A549 treated with AZD2906 at 1 μM for 4 hours (cell line): ENCODE measurements at places on chromosomes 1 and 21. TPM values are rescaled to one million over a fixed set of nuclear protein-coding genes. Genes with fewer than 3 reads are reported as not detected.

Gene RAB25
- 0.21 TPM in 1 of 5 replicates, not detected in the others for total RNA-seq

Gene KCNE2
- total RNA-seq: not detected in 5 replicates

Gene AMY1C
- not detected in 5 replicates for total RNA-seq

Gene RSBN1
- total RNA-seq: 2.9 to 4.7 TPM (median 3.7 TPM) in 5 replicates

Gene RNF11
- 19.6 to 35.6 TPM (median 25.4 TPM) in 5 replicates for total RNA-seq

Gene HSD3B1
- 0.03 TPM in 1 of 5 replicates, not detected in the others for total RNA-seq

Gene CSF3R
- not detected in 5 replicates for total RNA-seq

Gene FBXO2
- total RNA-seq: 5.9 to 11.1 TPM (median 9.2 TPM) in 5 replicates

Gene CTNNBIP1
- total RNA-seq: 8.7 to 10.9 TPM (median 10.8 TPM) in 5 replicates

Gene KISS1
- total RNA-seq: 0.36 to 0.70 TPM (median 0.49 TPM) in 4 of 5 replicates, not detected in the other

Gene HAX1
- 90.6 to 108 TPM (median 94.6 TPM) in 5 replicates for total RNA-seq

Gene LINGO4
- not detected in 5 replicates for total RNA-seq

Gene ANGPTL7
- not detected in 5 replicates for total RNA-seq

Gene PTPRC
- total RNA-seq: not detected in 5 replicates

Gene GPR153
- 4.8 to 7.7 TPM (median 7.4 TPM) in 5 replicates for total RNA-seq

Gene MAP3K21
- 6.7 to 9.2 TPM (median 8.6 TPM) in 5 replicates for total RNA-seq

Gene CYP2J2
- total RNA-seq: 0.03 to 0.11 TPM (median 0.06 TPM) in 4 of 5 replicates, not detected in the other

Gene PKN2
- total RNA-seq: 9.9 to 16.1 TPM (median 12.8 TPM) in 5 replicates

Gene EXO1
- total RNA-seq: 18.9 to 30.5 TPM (median 21.0 TPM) in 5 replicates

Gene DRAXIN
- 0.03 to 0.10 TPM (median 0.06 TPM) in 5 replicates for total RNA-seq

Gene KIF26B
- 0.03 to 0.08 TPM (median 0.07 TPM) in 5 replicates for total RNA-seq
